ENCODE measurements at places on chromosomes 7 and 10. TPM values are rescaled to one million over a fixed set of nuclear protein-coding genes. Genes with fewer than 3 reads are reported as not detected.

The SH2D4B gene
- 0.30 TPM for total RNA-seq

The KAZALD1 gene
- total RNA-seq, result not detected

The SHH gene
- total RNA-seq, result not detected

The ZPBP gene
- total RNA-seq, result not detected

The OPALIN gene
- not detected for total RNA-seq

The CCL24 gene
- total RNA-seq, result not detected

The GRM3 gene
- total RNA-seq, result not detected

The SRGN gene
- 467 TPM for total RNA-seq

The RHBDD2 gene
- total RNA-seq, result 140 TPM

The ST8SIA6 gene
- 0.72 TPM for total RNA-seq

The GSAP gene
- total RNA-seq, result 22.0 TPM

The AS3MT gene
- 1.0 TPM for total RNA-seq

The PTPRZ1 gene
- total RNA-seq, result not detected

The CYP3A4 gene
- total RNA-seq, result not detected

The PIK3AP1 gene
- 5.0 TPM for total RNA-seq

The WDFY4 gene
- total RNA-seq, result 10.1 TPM

The HOXA2 gene
- not detected for total RNA-seq

The CACNA2D1 gene
- not detected for total RNA-seq

The TBRG4 gene
- total RNA-seq, result 85.1 TPM

The NDUFA5 gene
- 54.0 TPM for total RNA-seq

The ADIRF gene
- total RNA-seq, result not detected

The OR6B1 gene
- total RNA-seq, result not detected

The RBM48 gene
- 27.7 TPM for total RNA-seq

The NME8 gene
- not detected for total RNA-seq

The GBF1 gene
- total RNA-seq, result 44.6 TPM

The VAX1 gene
- total RNA-seq, result not detected

The STEAP1B gene
- 0.73 TPM for total RNA-seq

The CCDC146 gene
- total RNA-seq, result 14.7 TPM

The CALHM3 gene
- not detected for total RNA-seq

The PDIA4 gene
- total RNA-seq, result 42.4 TPM

The CPA5 gene
- total RNA-seq, result 11.5 TPM

The GIMAP4 gene
- total RNA-seq, result 113 TPM

The CAPZA2 gene
- 135 TPM for total RNA-seq

The PVRIG gene
- total RNA-seq, result 30.1 TPM

The PDK4 gene
- 0.18 TPM for total RNA-seq

The KNDC1 gene
- 1.1 TPM for total RNA-seq

The SLC18A3 gene
- total RNA-seq, result not detected

The OR2A12 gene
- total RNA-seq, result not detected

The HNRNPF gene
- total RNA-seq, result 131 TPM

The TPK1 gene
- 21.7 TPM for total RNA-seq

The ENO4 gene
- not detected for total RNA-seq

The SPACDR gene
- total RNA-seq, result 1.7 TPM

The IGF2BP3 gene
- total RNA-seq, result 1.4 TPM

The AMPH gene
- not detected for total RNA-seq

The CCDC3 gene
- 0.99 TPM for total RNA-seq

The LRIT1 gene
- total RNA-seq, result not detected

The ATG9B gene
- 12.2 TPM for total RNA-seq

The PKD2L1 gene
- not detected for total RNA-seq

The STEAP2 gene
- total RNA-seq, result not detected

The TRIL gene
- not detected for total RNA-seq

The AOAH gene
- total RNA-seq, result 2.6 TPM
